ENCODE measurements at places on chromosomes 1 and 21.
A peak's percentile ranks its signal among the peaks of the same experiment; 100 is the strongest.

DNA sequence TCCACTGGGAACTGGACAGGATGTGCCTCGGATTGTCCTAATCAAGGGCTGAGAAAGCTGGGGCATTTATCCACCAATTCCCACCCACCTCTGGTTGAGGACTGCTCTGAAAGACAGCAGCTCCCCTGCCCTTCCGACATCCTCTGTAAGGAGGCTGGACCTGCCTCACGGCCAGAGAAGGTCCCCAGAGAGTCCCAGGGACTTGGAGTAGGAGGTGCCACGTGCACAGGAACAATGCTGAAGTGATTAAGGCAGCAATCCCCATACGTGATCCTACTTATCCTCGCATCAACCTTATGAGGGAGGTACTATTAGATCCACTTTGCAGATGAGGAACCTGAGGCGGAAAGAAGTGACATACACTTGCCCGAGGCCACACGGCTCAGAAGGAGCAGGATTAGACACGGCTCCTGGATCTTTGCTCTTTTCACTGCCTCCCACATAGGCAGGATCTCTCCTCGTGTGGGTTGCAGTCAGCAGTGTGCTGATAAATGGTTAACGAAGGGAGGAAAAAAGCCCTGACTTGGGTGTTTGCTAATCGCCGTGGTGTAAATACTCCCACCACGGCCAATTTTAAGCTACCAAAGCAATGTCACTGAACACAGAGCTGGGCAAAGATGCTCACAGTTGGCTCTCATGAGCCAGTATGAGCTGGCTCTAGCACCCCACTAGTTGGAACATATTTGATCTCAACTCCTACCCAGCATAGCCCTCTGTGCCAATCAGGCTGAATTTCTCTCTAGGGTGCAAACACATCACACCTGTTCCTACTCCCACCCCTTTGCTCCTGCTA, 18.6 kb upstream of the LDLRAP1 start:
- no peaks in the 10 kb centered on the region for H3K4me1 ChIP-seq
- H3K27me3 ChIP-seq = peaks cover 9% of the 10 kb centered on the region
- peaks cover 4% of the 10 kb centered on the region for H3K36me3 ChIP-seq
- no peak overlapping the region for H3K27ac ChIP-seq
- H3K4me3 ChIP-seq = no peak overlapping the region

DNA sequence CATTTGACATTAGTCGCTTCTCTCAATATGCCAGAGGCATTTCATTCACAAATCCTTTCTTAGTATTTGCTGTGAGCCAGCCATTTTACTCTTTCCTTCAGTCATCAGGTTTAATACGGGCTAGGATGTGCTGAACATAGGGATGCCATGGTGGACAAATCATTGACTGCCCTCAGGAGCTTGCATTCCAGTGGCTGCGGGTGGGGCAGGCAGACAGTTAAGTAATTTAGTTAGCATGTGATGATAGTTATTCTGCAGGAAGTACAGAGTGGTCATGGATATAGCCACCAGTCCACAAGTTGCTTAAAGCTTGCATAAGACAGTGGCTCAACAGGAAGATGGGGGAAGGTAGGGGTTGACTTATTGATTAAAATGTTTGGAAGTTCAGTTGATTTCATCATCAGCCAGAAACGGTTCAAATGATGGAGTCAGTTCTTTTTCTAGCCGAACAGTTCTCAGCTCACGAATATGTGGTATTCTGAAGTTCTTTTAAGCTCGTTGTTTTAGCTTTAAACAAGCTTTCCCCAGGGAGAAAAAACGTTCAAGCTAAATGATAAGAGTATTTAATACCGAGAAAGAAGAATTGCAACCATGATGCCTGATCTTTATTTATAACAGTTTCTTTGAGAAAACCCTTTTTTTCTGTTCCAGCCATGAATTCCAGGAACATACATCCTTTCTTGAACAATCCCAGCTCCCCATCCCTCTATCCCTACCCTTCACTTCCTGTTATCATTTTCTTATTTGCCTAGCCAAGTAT, 1.4 kb downstream of the SLC22A15 start:
- H3K27ac ChIP-seq = peak overlapping the region; percentile 90
- H3K4me1 ChIP-seq = peaks cover 22% of the 10 kb centered on the region
- DNase-seq = no peak
- peaks cover 8% of the 10 kb centered on the region for H3K27me3 ChIP-seq

DNA sequence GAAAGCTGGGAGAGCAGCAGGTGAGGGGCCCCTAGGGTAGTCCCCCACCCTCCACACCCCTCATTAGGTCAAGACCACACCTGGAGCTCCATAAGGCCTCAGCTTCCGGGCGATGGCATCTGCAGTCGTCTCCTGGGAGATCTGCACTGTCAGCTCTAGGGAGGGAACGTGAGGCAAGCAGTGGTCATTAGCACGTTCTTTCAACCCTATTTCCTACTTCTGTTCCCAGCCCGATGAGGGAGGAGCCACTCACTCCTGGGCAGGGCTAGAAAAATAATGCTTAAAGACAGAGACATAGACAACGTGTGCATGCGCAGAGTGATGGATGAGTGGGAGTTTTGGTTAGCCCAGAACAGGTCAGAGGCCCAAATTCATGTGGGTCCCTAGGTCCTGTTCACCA, 9.7 kb downstream of the KDF1 start:
- no peak overlapping the region for H3K27ac ChIP-seq
- H3K36me3 ChIP-seq = peaks cover 3% of the 10 kb centered on the region
- H3K4me1 ChIP-seq = no peaks in the 10 kb centered on the region
- peaks cover 8% of the 10 kb centered on the region for H3K27me3 ChIP-seq
- no peak for DNase-seq

GRCh38 chr1:113676524-113676923, 82.8 kb downstream of the PHTF1 start:
- no peak overlapping the region for H3K27ac ChIP-seq
- peaks cover 4% of the 10 kb centered on the region for H3K27me3 ChIP-seq
- no peak for DNase-seq
- H3K4me3 ChIP-seq = no peak overlapping the region
- no peaks in the 10 kb centered on the region for H3K36me3 ChIP-seq
- peaks cover 4% of the 10 kb centered on the region for H3K4me1 ChIP-seq

DNA sequence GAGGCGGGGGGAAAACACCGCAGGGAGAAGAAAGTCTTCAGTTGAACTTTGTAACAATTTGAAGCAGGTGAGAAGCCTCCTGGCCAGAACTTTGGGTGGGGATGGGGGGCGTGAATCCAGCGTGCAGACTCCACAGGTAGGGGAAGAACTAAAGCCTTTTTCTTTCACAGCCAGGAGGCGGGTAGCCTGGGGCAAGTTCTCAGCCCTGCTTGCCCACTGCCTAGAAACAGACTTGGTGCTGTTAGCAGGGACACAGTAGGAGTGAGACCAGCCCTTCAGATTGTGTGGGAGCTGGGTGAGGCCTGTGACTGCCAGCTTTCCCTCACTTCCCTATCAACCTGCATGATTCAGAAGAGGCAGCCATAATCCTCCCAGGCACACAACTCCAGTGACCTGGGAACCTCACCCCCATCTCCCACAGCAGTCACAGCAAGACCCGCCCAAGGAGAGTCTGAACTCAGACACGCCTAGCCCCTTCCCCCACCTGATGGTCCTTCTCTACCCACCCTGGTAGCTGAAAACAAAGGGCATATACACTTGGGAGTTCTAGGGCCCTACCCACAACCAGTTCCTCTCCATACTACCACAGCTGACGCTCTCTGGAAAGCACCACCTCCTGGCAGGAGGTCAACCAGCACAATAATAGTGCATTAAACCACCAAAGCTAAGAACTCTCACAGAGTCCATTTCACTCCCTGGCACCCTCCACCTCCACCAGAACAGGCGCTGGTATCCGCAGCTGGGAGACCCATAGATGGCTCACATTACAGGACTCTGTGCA, 83.5 kb upstream of the CDC42BPA start:
- no peak overlapping the region for H3K4me3 ChIP-seq
- no peak for DNase-seq

GRCh38 chr1:212979340-212980122, 29.2 kb downstream of the VASH2 start:
- H3K27ac ChIP-seq = no peak overlapping the region
- DNase-seq = no peak
- peaks cover 4% of the 10 kb centered on the region for H3K4me1 ChIP-seq

DNA sequence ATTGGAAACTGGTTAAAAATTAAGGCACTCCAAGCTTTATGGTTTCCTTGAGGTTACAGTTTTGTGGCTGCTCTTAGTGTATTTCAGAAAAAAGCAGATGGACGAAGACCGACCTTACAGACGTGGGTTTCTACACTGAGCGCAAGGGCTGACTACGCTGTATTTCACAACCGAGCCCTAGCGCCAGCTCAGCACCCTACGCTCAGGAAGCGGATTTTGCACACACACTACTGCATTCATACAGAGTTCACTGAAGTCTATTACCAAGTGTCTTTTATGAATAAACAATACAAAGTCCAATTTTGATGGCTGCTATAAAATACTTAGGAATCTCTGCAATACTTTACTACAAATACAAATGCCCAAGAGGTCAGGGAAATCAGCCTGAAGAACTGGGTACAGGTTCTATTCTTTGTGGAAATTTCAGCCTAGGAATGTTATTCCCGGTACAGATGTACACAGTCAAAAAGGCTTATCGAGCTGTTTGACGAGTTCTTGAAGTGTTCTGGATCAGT, 23.8 kb downstream of the PTTG1IP start:
- H3K4me3 ChIP-seq = no peak overlapping the region
- H3K27ac ChIP-seq = no peak overlapping the region
- H3K27me3 ChIP-seq = peaks cover 7% of the 10 kb centered on the region
- no peak for DNase-seq

- DNase-seq = no peak
- H3K4me1 ChIP-seq = peaks cover 6% of the 10 kb centered on the region
- H3K4me3 ChIP-seq = no peak overlapping the region
- H3K36me3 ChIP-seq = peaks cover 30% of the 10 kb centered on the region
- H3K27me3 ChIP-seq = peaks cover 3% of the 10 kb centered on the region
- no peak overlapping the region for H3K27ac ChIP-seq
Measured at GRCh38 chr1:51372561-51372960, 42.2 kb upstream of the TTC39A start.

DNA sequence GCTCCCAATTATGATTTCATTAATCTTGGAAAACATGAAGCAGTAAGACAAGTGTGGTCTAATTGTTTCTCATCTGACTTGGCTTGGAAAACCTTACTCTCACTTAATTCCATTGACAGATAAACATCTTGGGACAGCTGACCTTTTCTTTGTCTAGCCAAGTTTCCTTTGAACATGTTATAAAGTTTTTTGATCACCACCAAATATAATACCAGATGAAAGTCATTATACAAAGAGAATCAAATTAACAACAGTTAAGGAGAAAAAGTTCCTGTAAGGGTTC, 50.2 kb downstream of the ALG14 start:
- no peak for DNase-seq
- peaks cover 18% of the 10 kb centered on the region for H3K4me1 ChIP-seq
- H3K27ac ChIP-seq = no peak overlapping the region
- H3K36me3 ChIP-seq = peaks cover 9% of the 10 kb centered on the region
- no peaks in the 10 kb centered on the region for H3K27me3 ChIP-seq

- H3K27me3 ChIP-seq = no peaks in the 10 kb centered on the region
- no peak overlapping the region for H3K4me3 ChIP-seq
- peaks cover 3% of the 10 kb centered on the region for H3K4me1 ChIP-seq
- no peak for DNase-seq
Measured at GRCh38 chr1:74613894-74614293, 59.7 kb downstream of the ERICH3 start.

DNA sequence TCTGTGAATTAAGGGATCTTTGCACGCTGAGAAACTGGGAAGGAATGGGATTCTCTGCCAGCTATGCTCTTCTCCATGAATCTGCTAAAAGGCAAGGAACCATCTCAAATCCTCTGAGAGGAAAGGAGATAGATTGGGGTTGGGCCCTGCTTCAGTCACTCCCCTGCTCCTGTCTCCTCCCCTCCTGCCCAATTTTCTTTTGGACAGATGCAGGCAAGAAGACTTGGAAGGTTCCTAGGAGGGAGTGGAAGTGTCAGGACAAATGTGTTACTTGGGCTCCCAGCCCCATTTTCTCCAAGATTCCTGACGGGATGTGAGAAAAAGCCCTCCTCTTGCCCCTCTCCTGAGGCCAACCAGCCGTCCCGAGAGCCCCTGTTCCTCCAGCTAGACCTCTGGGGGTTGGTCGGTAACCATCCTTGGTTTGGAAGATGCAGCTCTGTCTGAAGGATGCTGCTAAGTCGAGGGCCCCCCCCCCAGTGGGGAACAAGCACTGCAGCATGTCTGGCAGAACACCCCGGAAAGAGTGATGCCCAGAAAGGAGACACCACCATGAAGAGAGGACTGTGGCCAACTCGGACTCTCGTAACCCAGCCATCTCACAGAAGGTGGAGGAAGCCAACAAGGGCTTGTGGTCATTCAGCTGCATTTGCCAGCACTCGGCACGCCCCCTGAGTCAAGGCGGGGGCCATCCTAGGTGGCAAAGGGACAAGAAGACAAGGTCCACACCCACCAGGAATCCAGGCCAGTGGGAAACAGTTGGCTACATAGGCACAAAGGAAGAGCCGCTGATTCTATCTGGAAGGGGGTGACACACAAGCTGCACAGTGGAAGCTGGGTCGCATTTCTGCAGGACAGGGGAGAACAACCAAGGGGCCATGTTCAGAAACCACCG, 43.7 kb downstream of the CDK18 start:
- H3K36me3 ChIP-seq = peaks cover 3% of the 10 kb centered on the region
- DNase-seq = no peak
- H3K27me3 ChIP-seq = peaks cover 11% of the 10 kb centered on the region
- no peak overlapping the region for H3K27ac ChIP-seq

- no peak overlapping the region for H3K4me3 ChIP-seq
- peaks cover 13% of the 10 kb centered on the region for H3K27me3 ChIP-seq
- no peak overlapping the region for H3K27ac ChIP-seq
- no peaks in the 10 kb centered on the region for H3K4me1 ChIP-seq
- peak; percentile 64 for DNase-seq
Measured at GRCh38 chr1:6454856-6455751, 10.9 kb downstream of the TNFRSF25 start.
